ENCODE measurements at places on chromosomes 11 and 22. TPM values are rescaled to one million over a fixed set of nuclear protein-coding genes. Genes with fewer than 3 reads are reported as not detected.

RRP7A gene
- total RNA-seq: 21.9 TPM

KRTAP5-3 gene
- total RNA-seq: not detected

PARVG gene
- under 0.01 TPM for total RNA-seq

LRRC75B gene
- total RNA-seq: 8.2 TPM

DERL3 gene
- total RNA-seq: 1.6 TPM

CD3D gene
- total RNA-seq: not detected

CARD16 gene
- total RNA-seq: not detected

OR8A1 gene
- total RNA-seq: not detected

ZBTB16 gene
- 137 TPM for total RNA-seq

SNX32 gene
- 5.5 TPM for total RNA-seq

SULT4A1 gene
- 0.11 TPM for total RNA-seq

OR52I1 gene
- not detected for total RNA-seq

OR52N4 gene
- 0.39 TPM for total RNA-seq

TMEM86A gene
- 2.7 TPM for total RNA-seq

ARHGAP8 gene
- total RNA-seq: 9.0 TPM

TESMIN gene
- 4.7 TPM for total RNA-seq

FAM76B gene
- 17.4 TPM for total RNA-seq

PDE2A gene
- total RNA-seq: 0.43 TPM

MS4A6E gene
- not detected for total RNA-seq

FOSL1 gene
- 1.1 TPM for total RNA-seq

CDHR5 gene
- not detected for total RNA-seq

HBG1 gene
- total RNA-seq: not detected

TCN1 gene
- total RNA-seq: not detected

PELI3 gene
- 12.0 TPM for total RNA-seq

SMTN gene
- total RNA-seq: 49.5 TPM

ART1 gene
- not detected for total RNA-seq

ATXN10 gene
- total RNA-seq: 101 TPM

FJX1 gene
- total RNA-seq: 6.5 TPM

FDXACB1 gene
- total RNA-seq: 3.1 TPM

MRGPRF gene
- 5.1 TPM for total RNA-seq

ARFGAP3 gene
- total RNA-seq: 89.7 TPM

MRGPRX3 gene
- total RNA-seq: not detected

SSTR3 gene
- total RNA-seq: not detected

MED19 gene
- 16.2 TPM for total RNA-seq

RTN4R gene
- total RNA-seq: 2.0 TPM

TLCD5 gene
- total RNA-seq: 4.4 TPM

LDHAL6A gene
- not detected for total RNA-seq

OR8D4 gene
- not detected for total RNA-seq

TTC36 gene
- 2.7 TPM for total RNA-seq

OR6T1 gene
- not detected for total RNA-seq

MMP11 gene
- 5.9 TPM for total RNA-seq

RHOD gene
- 51.4 TPM for total RNA-seq

OR52N5 gene
- not detected for total RNA-seq

ZFPL1 gene
- total RNA-seq: 70.3 TPM

APOA5 gene
- not detected for total RNA-seq

TIGD3 gene
- 0.11 TPM for total RNA-seq

TANGO2 gene
- 45.2 TPM for total RNA-seq

SCUBE2 gene
- 1.6 TPM for total RNA-seq

HBG2 gene
- total RNA-seq: not detected

SORL1 gene
- total RNA-seq: not detected

TMEM126A gene
- 25.1 TPM for total RNA-seq

CLCF1 gene
- total RNA-seq: 17.8 TPM

GPHA2 gene
- not detected for total RNA-seq

SWAP70 gene
- total RNA-seq: 19.6 TPM

NPAT gene
- 14.5 TPM for total RNA-seq

MPZL3 gene
- 61.1 TPM for total RNA-seq

PARVA gene
- total RNA-seq: 27.9 TPM

PGR gene
- total RNA-seq: not detected
